T1000 (cell line): ENCODE measurements at places on chromosomes 6 and 20.

DNA sequence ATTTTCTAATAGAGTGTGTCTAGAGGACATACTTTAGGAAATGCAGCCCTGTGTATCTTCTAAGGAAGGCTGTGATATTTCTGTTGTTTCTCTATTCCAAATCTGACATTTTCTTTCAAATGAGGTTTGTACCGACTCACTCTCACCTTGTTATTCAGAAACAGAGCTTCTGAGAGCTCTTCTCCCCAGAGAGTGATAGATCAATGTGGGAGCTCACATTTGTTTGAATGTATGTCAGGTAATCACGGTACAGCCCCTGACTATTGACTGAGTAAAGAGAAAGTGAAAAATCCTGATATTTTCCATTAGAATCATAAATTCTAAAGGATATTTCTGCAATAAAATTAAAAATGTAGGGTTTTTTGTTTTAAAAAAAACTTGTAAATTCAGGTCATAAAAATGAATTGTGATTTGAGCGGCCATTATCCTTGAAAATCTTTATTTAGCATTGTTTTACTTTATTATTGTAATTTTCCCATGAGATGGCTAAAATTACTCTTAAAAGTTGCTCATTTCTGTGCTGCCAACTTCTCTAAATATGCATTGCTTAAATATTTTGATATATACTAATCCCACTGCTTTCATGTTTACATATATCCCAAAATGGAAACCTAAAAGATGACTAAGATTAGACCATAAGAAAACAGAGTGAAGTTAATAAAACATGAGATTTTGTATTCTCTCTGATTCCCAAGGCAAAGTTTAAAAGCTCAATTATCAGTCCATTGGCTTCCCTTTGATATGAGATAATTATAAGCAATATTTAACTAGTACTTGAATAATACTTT is 1226.8 kb upstream of the CITED2 start:
- DNase-seq, result no peak

DNA sequence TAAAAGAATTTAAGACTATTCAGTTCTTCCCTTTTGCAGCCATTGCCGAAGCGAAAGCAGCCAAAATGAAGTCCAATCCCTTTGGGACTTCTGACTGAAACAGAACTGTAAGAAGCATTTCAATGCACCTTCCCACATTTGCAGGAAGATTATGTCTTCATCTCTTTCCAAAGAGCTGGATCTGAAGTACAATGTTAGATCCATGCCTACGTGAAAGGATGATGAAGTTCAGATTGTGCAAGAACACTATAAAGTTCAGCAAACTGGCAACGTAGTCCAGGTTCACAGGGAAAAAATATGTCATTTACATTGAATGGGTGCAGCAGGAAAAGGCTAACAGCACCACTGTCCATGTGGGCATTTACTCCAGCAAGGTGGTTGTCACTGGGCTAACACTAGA is 6.0 kb upstream of the FILIP1 start:
- DNase-seq, result no peak

DNA sequence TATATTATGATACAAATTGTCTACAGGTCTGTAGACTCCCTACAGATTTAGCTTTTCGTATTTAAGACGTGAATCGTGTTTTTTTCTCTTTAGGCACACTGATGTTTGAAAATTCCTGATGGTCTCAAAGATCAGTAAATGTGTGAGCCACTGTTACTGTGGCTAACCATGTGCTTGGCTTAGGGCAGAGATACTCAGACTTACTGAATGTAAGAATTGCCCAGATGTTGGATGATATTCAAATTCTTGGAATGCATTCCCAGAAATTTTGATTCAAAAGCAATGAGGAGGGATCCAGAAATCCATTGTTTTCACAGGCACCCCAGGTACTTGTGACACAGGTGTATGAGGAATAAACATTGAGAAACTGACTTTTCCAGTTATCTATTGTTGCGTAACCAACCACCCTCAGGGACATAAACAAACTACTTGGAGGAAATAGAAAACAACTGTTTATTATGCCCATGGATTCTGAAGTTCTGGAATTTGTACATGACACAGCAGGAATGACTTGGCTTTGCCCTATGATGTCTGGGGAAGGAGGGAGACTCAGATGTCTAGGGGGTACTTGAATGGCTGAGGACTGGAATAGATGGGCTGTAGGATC is 339.6 kb upstream of the CITED2 start:
- no peak for DNase-seq

- DNase-seq, result peak; percentile 80
These were observed 59.2 kb downstream of the TRAM2 start for GRCh38 chr6:52517502-52518278.

DNA sequence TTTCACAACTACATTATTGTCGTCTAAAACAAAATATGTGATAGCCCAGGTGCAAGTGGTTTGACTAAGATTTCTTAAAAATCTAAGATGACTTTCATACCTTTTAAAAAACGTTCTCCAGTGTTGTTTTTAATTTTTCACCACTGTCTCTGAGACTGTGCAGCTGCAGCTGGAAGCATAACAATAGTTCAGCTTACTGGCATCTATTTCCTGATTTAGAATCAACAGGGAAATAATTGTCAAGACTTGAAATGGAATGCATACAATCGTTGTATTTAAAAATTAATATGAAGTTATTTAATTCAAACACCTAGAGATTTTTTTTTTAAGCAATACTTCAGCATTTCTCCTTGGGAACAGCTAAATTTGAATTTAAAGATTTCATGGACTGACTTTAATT is 982.0 kb upstream of the EPHA7 start:
- no peak for DNase-seq
